ENCODE measurements at places on chromosomes 16 and 17.

GRCh38 chr17:64515419-64515818 is 8.6 kb downstream of the CEP95 start:
- no peak for DNase-seq

GRCh38 chr17:64092952-64093451 is 36.9 kb downstream of the ERN1 start:
- DNase-seq: no peak

- no peak for DNase-seq
These were observed 29.1 kb upstream of the SHCBP1 start for GRCh38 chr16:46650254-46650623.

DNA sequence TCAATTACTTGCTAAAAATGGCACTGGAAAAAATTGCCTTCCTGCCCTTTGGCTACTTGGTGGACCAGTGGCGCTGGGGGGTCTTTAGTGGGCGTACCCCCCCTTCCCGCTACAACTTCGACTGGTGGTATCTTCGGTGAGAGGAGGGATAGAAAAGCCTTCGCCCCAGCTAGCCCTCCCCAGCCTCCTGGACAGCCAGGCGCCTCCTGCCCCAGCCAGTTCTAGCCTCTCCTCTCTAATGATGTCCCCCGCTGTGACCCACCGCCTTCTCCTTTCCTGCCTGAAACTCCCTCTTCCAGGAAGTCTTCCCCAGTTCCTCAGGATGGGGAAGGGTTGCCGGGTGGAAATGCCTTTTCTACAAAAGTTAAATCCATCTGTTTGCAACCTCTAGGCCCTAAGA is 6.2 kb downstream of the ACE start:
- DNase-seq: no peak

GRCh38 chr16:89484041-89484501 is 6.3 kb downstream of the ANKRD11 start:
- no peak for DNase-seq

DNA sequence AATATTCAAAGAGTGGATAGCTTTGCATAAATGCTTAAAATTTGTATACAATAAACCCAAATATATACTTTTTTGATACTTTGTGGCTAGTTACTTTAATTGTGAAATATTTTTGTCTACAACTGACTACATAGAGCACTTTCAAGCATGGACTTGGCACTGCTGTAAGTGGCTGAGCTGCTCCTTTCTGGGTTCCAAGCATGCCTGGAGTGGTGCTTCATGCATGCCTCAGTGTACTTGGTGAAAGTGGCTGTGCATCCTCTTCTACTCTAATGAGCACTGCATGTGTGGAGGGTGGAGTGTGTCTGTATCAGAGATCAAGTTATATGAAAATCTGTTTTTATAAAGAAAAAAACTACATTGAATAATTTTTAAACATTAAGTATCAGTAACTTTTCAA is 94.1 kb downstream of the OMG start:
- DNase-seq: no peak

DNA sequence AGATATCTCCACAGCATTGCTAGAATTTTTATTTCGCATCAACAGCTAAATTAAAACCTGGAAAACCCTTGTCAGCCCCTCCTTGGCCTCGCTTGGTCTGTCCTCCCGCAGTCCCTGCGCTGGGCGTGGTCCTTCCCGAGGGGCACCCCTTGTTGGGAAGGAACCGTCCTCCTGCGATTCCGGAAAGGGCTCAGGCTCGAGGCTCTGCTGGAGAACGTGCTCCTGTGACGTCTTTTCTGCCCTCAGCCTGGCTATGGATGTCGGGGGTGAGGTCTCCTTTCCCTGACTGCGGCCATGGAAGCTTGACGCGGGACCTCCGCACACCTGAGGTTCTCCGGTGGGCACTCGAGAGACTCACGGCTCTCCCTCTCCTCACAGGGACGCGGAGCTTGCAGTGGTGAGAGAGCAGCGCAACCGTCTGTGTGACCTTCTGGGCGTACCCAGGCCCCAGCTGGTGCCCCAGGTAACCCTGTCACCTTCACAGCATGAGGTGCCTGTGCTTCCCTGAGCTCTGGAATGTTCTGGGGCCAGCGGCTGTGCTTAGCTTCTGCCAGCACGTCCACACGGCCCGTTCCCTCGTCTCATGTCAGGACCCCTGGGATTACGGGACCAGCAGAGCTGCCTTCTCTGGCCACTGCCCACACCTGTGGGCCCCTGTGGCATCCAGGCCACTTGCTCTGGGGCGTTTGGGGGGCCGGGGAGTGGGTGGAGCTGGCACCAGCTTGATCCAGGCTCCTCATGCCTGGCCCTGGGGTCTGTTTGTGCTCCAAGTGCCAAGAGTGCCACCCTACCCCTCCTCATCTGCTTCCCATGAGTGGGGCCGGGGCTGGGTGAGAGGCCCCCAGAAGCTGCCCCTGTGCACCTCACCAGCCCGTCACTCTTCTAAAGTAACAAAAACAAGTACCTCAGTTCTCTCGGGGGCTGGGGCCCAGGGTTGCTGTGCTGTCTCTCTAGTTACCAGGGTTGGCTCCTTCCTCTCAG is 101.5 kb upstream of the ZNF750 start:
- DNase-seq: no peak

DNA sequence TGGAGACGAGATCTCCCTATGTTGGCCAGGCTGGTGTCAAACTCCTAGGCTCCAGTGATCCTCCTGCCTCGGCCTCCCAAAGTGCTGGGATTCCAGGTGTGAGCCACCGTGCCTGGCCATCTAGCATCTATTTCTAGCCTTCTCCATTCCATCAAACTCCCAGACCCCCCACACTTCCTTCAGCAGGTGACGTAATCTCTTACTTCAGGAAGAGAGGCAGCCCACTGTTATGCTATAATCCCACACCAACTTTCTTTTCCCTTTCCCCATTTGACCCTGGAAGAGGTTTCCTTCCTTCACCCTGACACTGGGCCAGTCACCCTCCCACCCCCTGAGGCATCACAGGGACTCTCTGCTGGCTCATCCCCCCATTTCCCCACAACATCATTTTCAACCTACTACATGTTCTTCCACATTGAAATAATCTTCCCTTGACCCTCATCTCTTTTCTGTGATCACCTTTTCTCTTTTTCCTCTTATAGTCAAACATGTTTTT is 7.6 kb downstream of the ITGA2B start:
- peak; percentile 30 for DNase-seq

- DNase-seq: no peak
These were observed 2.3 kb downstream of the TRPV3 start for GRCh38 chr17:3555189-3555796.

DNA sequence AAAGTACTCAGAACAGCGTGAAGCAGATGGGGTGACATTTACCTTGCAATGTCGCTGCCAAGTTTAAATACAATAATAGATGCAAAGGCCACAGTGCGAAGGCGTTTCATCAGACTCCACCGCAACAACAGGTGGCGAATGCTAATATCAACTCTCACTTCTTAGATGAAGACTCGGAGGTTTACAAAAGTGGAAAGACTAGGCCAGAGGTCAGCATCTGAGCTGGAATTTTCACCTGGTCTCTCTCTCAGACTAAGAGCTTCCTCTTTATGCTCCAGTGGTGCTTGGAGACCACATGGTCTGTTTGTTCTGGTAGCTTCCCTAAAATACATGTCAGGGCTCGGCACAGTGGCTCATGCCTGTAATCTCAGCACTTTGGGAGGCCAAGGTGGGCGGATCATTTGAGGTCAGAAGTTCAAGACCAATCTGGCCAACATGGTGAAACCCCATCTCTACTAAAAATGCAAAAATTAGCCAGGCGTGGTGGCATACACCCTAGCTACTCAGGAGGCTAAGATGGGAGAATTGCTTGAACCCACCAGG is 169.1 kb downstream of the XYLT1 start:
- DNase-seq: no peak

DNA sequence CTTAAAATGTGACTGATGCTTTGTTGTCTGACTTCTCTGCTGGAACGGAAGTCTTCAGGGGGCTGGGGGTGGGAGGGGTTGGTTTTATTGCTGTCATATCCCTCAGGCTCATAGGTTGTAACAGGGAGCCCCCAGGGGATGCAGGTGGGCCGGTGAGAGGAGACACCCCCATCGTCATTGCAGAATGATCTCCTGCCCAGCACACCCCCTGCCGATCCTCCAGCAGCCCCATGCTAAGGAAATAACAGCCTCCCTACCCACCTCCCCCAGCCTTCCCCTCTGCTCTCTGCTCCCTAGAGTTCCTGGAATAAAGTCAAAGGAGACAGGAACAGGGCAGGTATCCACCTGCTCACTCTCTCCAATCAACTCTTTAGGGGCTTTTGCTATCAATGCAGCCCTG is 270.1 kb upstream of the TNRC6C start:
- no peak for DNase-seq

DNA sequence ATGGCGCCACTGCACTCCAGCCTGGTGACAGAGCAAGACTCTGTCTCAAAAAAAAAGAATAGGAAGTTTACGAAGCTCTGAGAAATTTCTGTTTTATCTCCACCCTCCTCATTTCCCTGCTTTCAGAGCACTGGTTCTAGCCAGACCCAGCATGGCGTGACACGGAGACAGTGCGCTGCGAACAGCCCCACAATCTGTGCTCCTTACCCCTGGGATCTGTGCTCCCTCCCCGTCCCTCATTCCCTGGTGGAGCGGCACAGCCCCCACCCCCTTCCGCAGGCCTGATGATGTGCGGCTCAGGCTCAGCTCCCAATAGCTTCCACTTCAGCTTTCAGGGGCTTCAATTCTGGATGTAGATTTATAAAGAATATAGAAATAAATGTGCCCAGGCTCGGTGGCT is 56.1 kb upstream of the ENDOV start:
- DNase-seq: peak; percentile 42

DNA sequence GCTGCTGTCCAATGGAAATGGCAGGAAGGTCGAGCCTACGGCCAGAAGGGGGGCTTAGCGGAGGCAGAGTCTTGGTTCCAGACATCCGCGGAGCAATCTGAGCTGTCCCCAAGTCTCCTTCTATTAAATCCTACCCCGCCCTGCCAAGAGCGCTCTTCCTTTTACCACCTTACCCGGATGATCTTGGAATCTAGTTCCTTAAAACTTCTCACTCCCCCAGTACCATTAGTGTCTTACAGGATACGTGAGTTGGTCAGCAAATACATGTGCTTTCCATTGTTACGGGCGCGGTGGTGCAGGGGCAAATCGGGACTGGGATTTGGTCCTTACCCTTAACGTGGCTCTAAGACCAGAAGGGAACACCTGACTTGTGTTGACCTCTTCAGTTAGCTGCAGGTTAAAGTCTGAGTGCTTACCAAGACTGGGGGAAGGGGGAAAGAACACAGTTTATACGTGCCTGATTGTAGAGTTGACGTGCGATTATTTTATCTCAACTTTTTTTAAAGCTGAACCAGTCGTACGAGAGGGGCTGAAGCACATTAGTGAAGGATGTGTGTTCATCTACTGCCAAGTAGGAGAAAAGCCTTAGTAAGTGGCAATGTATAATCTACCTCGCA is 495 bp downstream of the TXNDC17 start:
- DNase-seq: no peak

GRCh38 chr17:35738519-35739133 is 7.2 kb downstream of the RASL10B start:
- DNase-seq: no peak

DNA sequence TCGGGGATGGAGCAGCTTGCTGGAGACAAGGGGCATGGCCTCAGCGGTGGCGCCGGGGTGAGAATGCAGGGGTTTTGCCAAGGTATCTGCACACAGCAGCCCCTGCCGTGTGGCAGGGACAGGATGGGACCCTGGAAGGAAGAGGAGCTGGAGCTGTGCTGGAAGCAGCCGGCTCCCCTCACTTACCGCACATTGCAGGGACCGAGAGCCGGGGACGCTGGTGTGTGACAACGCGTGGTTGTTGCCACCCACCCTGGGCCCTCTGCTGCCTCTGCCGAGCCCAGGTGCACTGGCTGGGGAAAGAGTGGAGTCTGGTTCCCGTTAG is 3.0 kb downstream of the NUBP2 start:
- no peak for DNase-seq

DNA sequence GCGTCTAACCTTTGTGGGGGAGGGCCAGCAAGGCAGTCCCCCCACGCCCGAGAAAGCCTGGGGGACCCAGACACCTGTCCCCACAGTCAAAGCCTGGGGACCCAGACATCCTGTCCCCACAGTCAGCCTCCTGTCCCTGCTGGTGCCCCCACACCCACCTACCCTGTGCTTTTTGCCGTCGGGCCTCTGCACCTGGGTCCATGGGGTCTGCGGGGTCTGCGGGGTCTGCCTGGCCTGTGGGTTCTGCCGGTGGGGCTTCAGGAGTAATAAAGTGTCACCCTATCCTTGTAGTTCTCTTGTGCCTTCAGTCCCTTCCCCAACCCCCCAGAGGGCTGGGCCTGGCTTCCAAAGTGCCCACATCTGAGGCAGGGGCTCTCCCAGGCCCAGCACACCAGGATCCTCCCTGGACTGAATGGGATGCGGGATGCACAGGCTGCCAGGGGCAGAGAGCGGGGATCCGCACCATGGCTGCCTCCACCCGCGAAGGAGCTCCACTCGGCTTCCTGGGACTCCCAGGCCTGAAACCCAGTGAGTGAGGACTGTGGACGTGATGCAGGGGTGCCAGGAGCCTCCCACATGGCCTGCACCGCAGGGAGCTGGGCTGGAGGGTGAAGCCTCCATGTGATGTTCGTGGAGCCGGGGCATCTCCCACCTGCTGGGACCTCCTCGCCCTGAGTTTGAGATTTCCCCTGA is 16.3 kb upstream of the DPEP1 start:
- DNase-seq: no peak

DNA sequence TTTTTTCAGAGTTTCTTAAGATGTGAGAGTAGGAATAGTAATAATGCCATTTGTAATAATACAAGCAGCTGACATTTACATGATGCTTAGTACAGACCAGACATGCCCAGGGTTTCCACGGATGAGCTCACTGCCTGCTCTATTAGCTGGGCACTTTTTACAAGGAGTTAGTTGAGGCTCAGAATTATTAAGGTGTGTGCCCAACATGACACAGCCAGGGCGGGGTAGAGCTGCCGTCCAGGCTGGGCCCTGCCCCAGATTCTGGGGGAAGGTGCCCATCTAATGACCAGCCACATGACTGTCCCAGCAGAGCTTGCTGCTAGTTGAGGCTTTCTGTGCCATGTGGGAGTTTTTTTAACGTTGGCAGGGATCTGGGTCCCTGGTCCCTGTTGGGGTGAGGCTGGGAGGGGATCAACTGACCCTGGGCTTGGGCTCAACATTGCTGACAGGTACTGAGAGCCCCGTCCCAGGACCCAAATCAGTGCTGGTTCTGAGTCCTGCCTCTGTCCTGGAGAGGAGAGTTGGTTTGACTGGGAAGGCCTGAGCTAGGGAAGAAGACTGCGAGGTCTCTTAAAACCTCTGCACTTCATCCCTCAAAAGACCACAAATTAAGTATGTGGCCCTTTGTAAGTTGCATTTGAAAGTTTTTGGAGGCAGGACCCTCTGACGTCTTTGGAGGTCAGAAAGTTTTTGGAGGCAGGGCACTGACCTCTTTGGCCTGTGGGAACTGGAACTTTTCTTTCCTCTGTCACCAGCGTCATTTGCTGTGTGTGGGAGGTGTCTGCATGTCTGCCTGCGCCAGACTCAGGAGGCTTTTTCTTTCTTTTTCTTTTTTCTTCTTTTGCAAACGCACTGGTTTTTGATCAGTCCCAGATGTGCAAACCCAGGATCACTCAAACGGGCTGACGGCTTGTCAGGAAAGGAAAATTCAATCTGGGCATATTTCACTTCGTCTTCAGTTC is 2.2 kb downstream of the CRISPLD2 start:
- DNase-seq: no peak

GRCh38 chr17:63442549-63443035 is 3.5 kb downstream of the CYB561 start:
- DNase-seq: no peak

- DNase-seq: no peak
These were observed 20.4 kb downstream of the CARHSP1 start for GRCh38 chr16:8848231-8848938.

Data from breast epithelium (tissue), 4 donors.